ENCODE measurements at places on chromosomes 1 and 21.

GRCh38 chr21:39136711-39137110 is 46.5 kb downstream of the PSMG1 start:
- no peak for DNase-seq

GRCh38 chr1:214460304-214460916 is 91.0 kb downstream of the PTPN14 start:
- no peak for DNase-seq

DNA sequence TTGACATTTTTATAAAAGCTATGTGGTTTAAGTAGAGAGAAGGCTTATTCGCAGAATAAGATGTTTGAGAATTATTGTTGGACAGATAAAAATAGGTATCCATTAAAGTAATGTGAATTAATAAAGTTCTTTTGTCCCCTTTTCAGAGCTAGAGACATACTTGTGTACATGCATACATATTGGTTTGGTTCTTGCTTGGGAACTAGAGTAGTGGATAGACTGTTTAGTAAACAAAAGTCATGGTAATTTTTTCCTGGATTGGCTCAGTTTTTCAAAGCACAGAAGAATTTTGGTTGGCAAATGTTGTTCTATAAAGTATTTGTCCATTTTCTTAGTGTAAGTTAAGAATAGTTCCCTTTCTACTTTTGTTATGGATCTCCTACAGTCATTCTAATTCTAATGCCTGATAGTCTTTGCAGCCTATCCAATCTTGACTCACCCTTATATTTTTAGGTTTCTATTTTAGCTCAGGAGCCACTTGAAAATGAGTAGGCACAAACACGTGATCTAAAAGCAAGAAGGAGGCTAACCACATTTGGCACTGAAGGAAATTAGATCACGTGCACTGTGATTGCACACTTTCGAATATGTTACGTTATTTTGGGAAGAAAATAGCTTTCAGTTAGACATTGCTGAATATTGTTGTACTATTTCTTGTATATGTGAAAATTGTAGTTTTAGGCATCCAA is 47.0 kb downstream of the RABGAP1L start:
- DNase-seq = no peak

DNA sequence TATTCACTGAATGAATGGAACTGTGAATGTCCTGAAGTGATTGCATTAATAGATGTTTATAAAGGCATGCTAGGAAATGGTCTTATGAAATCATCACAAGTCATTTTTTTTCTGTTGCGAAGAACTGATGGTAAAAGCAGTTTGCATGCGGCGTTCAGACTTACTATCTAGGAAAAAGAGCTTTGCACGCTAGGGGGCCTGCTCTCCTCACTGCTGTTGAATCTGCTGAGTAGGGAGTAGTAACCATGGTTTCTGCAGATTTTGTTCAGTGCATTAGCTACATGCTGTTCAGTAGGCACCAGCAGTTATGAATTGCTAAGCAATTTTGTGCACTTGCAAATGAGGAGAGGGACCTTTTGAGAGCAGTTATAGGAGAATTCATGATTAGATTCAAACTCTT is 57.9 kb downstream of the CENPF start:
- DNase-seq = no peak

DNA sequence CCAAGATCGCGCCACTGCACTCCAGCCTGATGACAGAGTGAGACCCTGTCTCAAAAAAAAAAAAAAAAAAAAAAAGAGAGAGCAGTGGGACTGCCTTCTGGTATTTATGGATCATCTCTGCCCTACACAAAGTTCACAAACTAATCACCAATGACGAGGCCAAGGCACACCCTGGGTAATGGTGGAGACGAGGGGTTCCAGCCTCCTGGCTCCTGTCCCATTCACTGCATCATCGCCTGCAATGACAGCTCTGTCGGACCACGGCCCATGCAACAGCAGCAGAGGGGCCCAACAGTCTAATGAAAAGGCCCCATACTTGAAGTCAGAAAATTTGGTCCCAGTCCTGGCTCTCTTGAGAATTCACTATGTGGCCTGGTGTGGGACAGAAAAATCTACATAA is 2.9 kb upstream of the BTG2 start:
- no peak for DNase-seq

DNA sequence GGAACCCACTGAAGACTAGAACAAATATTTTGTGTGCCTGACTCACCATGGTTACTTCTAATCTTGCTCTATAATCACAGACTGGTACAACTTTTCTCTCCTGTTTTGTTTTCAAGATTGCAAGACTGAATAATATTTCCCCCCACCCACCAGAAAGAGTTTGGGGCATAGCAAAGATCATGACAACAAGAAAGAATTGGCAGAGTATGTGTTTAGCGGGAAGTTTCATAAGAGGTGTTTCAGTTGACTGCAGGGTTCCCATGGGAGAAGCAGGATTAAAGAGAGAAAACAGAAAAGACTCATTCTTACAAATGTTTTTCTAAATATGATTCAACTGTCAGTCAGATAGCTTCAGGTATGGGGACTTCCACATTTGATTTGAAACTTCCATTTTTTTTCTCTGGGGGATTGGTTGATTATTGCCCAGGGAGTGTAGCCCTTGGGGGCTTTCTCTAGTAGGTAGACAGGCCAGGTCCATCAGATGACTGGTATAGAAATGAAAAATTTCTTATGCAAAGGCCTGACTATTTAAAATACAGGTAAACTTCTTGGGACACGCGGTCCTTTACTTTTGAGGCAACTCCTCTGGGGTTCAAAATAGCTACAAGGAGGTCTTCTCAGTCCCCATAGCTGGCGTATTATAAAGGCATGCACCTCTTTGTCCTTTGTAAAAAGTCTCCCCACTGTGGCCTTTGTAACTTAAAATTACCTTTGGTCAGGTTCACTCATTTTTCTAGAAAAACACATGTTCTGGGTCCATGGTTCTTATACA is 13.9 kb downstream of the OR14I1 start:
- no peak for DNase-seq

DNA sequence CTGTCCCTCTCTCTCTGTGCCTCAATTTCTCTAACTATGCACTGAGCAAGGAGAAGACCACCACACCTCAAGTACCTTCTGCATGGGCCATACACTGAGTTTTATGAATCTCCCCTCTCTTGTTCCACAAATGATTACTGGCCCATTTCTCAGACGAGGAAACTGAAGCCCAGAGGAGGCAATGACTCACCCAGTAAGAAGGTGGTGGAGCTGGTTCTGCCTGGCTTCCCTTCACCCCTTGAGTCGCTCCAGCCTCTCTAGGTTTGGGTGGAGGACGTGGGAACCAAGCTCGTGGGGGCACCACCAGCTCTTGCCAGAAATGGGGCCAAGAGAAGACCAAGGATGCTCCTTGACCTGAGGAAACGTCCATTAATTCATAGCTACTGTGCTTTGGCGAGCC is 21.3 kb upstream of the RUNX3 start:
- DNase-seq = no peak

- no peak for DNase-seq
These were observed 25.2 kb upstream of the ADGRL2 start for GRCh38 chr1:81775510-81775909.

DNA sequence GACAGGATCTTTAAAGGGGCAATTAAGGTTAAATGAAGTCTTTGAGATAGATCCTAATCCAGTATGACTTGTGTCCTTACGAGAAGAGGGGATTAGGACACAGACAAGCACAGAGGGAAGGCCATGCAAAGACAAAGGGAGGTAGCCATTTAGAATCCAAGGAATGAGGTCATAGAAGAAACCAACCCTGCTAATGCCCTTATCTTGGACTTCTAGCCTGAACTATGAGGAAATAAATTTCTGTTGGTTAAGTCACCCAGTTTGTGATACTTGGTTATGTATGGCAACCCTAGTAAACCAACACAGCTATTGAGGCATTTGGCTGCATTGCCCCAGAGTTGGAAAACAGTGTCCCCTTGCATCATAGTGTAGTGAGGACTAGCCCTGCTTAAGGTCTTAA is 121.3 kb downstream of the MAST2 start:
- DNase-seq = no peak

DNA sequence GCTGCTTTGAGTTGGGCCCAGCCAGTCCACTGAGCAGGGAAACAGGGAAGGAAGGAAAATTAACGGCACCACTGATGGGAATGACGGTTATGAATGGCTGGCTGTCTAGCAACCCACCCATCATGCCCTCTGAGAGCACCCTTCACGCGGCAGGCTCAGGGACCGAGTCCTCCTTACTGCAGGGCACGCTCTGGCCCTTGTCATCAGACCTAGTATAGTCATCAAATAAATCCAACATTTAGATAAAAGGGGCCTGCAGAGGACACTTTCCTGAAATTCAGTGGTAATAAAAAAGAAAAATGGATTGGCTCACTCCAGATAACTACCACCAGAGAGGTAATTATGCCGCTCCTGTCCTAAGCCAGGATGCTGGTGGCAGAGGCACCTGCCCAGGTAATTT is 509.4 kb downstream of the MATN1 start:
- DNase-seq = no peak

GRCh38 chr1:115284209-115284608 is 53.8 kb downstream of the NGF start:
- no peak for DNase-seq

All from activated gamma-delta T cell treated with anti-CD3 and anti-CD28 coated beads, Interleukin-2, amount 50 U/mL, for 16 hours (primary cell).